ENCODE measurements at places on chromosomes 6 and 20.

GRCh38 chr20:23287354-23288190 is 63.0 kb upstream of the NXT1 start:
- DNase-seq, result no peak

GRCh38 chr20:3420211-3420707 is 12.8 kb upstream of the DNAAF9 start:
- DNase-seq, result no peak

GRCh38 chr6:105066836-105067235 is 109.9 kb downstream of the LIN28B start:
- DNase-seq, result no peak

- no peak for DNase-seq
Observed at GRCh38 chr6:49913636-49914375, 47.5 kb upstream of the CRISP1 start.

DNA sequence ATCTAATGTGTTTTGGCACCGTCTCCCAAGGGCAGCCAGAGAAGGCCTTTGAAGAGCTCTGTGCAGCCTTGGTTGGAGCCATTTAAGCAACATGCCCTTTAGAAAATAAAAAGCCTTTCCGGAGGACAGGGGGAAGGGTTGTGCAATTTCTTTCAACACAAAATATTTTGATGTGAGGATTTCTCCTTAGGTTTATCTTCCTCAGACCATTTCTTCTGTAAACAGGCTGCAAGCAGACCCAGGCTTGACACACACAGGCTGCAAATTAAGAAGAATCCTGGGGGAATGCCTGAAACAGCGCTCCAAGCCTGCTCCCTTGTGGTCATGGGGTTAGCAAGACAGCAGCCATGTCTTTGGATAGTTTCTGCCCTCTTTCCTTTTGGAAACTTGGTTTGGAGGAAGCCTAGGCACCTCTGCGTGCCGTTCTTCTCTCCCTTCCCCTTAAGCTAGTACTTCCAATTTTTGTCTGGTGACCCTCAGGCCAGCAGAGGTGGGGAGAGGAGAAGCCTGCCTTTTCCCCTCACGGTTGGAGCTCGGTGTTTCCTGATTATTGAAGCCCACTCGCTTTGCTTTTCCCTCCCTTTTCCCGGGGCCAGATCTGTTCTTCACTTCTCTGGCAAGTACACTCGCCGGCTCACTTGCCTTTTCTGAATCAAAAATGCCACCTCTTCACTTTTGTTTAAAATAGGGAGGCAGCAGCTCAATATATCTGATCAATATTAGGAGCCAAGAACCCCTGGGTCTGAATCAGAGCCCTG is 39.6 kb upstream of the NOX3 start:
- DNase-seq, result no peak

GRCh38 chr6:14784596-14785492 is 461.0 kb upstream of the JARID2 start:
- DNase-seq, result no peak

DNA sequence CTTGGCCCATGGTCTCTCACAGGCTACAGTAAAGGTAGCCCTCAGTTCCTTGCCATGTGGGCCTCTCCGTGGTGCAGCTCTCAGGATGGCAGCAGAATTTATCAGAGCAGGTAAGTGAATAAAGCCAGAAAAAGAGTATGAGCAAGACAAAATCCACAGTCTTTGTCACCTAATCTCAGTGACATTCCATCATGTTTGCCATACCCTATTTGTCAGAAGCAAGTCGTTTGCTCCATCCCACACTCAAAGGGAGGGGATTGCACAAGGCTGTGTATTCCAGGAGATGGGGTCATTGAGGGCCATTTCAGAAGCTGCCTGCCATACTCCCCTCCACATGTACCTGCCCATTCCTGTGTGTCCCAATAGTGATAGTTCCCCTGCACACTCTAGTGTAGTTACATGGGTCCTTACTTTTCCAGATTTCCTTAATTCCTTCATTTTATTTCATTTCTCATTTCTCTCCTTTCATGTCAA is 24.2 kb downstream of the ISM1 start:
- DNase-seq, result no peak

- DNase-seq, result no peak
Observed at GRCh38 chr6:62323818-62324431, 37.9 kb upstream of the KHDRBS2 start.
